Right renal cortex interstitium (tissue), 3 donors: ENCODE measurements at places on chromosomes 16 and 17. TPM values are rescaled to one million over a fixed set of nuclear protein-coding genes. Genes with fewer than 3 reads are reported as not detected.

GRCh38 chr17:59418732-59419166 lies 87.3 kb downstream of the YPEL2 start:
- no peak for DNase-seq

GRCh38 chr17:16905593-16906191 lies 66.2 kb downstream of the TNFRSF13B start:
- DNase-seq: no peak

GRCh38 chr17:74431568-74432423 lies at the start of gene GPRC5C:
Gene GPRC5C, plus strand, starts transcription at chr17:74432088. Its CDS starts 7,689 bp downstream, at chr17:74439777.
- no peak for DNase-seq

The PARN gene
- polyA plus RNA-seq: 38.9 TPM

The KCNG4 gene
- polyA plus RNA-seq: not detected

The KRT33B gene
- polyA plus RNA-seq: not detected

- no peak for DNase-seq
Observed at GRCh38 chr16:89915303-89916232, 3.1 kb upstream of the MC1R start.

- DNase-seq: no peak
Observed at GRCh38 chr16:77937473-77938149, 84.7 kb upstream of the CLEC3A start.

DNA sequence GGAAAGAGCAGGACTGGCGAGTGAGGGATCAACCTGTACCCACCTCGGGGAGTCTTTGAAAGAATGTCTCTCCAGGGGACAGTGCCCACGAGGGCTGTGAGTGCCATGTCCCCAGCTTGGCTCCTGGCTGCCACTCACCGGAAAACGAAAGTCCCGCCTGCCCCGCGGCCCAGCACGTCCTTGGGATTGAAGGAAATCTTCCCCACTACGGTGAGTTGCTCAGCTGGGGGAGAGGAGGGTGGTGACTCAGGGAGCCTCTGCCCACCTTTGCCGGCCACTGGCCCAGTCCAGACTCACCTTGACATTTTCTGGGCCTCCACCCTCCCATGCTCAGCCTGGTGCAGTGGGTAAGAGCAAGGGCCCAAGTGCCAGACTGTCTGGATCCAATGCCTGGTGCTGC lies 17.1 kb downstream of the PLK1 start:
- DNase-seq: no peak

DNA sequence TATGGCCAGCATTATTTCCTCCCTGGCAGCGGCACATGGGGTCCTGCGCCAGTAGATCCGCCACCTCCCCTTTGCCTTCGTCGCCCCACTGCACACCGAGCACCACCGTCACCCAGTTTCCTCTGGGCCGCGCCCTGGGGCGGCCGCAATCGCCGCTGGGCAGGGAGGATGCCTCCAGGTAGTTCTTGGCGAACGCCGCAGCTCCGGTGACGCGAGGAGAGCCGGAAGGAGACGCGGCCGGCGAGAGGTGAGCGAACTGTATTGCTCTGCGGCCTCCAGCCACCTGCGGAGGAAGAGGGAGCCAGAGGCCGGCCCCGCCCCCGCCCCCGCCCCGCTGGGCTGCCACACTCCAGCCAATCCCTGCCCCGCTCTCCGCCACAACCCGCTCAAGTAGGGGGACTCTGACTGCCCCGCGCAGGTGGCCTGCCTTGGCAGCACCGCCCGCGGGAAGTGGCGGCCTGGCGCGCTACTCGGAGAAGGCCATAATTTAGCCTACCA lies 11.8 kb upstream of the SLFN13 start:
- DNase-seq: no peak

GRCh38 chr17:82820278-82821251 lies 19.3 kb downstream of the ZNF750 start:
- DNase-seq: no peak

DNA sequence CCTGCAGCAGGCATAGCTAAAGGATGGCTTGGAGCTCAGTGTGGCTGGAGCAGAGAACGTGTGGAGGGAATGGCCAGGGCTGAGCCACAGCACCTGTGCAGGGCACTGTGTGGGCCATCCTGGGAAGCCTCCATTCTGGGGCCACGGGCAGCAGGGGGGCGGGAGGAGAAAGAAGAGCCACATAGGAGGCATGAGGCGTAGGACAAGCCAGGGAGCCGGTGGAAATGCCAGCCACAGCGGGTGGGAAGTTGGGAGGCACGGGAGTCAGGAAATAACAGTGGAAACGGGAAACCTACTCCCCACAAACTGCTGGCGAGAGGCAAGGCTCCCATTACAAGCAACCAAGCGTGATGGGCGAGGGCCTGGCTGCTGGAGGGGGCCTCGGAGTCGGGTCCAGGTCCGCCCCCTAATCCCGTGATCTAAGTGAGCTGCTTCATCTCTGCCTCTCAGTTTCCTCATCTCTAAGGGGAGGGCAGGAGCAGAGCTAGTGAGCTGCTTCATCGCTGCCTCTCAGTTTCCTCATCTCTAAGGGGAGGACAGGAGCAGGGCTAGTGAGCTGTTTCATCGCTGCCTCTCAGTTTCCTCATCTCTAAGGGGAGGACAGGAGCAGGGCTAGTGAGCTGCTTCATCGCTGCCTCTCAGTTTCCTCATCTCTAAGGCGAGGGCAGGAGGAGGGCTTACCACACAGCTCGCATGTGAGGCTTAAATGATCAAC lies 104.9 kb downstream of the ADCY9 start:
- no peak for DNase-seq

- no peak for DNase-seq
Observed at GRCh38 chr17:38864636-38865398, 5.0 kb upstream of the LASP1 start.

The DOC2A gene
- 1.7 TPM for polyA plus RNA-seq

The CPHXL2 gene
- polyA plus RNA-seq: not detected

The DNASE1L2 gene
- 0.68 TPM for polyA plus RNA-seq

DNA sequence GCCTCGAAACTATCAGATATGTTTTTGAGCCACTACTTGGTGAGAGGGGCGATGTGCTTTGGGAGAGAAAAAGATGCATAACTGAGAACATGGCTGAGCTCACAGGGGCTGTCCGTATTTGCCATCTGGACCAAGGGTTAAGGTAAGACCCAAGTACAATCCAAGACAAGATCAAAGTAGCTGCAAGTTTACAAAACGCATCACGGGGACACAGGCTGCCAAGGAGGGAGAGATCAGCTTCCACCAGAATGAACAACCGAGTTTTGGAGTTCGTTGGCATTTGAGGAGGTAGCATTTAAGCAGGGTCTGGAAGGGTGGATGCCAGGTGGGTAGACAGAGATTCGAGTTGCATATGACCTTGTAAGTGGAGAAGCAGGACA lies 2.2 kb downstream of the PITPNC1 start:
- no peak for DNase-seq

DNA sequence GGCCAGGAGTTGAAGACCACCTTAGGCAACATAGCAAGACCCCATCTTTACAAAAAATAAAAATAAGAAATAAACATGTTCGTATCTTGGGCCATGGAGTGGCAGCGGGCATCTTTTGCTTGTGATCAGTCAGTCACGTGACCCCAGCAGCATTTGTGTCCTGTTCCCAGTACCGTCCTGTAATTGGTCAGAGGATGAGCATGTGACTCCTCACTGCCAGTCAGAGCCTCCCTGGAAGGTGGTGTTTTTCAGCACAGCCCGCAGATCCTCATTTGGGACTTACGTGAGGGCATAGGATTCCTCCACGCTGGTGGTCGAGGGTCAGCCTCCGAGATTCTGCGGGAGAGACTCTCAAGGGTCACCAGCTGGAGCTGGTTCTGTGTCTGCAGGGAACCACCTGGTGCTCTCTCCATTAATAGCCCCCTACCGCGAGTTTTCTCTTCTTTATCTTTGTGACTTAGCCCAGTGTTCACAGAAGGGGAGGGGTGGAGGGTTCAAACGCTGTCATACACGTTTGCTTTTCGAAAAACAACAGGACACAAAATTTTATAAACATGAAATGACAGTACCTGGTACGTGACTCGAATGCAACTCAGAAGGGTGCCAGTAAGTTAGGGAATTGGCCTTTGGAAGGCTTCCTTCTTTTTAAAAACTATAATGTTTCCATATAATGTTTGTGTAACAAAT lies 17.2 kb downstream of the MRC2 start:
- DNase-seq: no peak

DNA sequence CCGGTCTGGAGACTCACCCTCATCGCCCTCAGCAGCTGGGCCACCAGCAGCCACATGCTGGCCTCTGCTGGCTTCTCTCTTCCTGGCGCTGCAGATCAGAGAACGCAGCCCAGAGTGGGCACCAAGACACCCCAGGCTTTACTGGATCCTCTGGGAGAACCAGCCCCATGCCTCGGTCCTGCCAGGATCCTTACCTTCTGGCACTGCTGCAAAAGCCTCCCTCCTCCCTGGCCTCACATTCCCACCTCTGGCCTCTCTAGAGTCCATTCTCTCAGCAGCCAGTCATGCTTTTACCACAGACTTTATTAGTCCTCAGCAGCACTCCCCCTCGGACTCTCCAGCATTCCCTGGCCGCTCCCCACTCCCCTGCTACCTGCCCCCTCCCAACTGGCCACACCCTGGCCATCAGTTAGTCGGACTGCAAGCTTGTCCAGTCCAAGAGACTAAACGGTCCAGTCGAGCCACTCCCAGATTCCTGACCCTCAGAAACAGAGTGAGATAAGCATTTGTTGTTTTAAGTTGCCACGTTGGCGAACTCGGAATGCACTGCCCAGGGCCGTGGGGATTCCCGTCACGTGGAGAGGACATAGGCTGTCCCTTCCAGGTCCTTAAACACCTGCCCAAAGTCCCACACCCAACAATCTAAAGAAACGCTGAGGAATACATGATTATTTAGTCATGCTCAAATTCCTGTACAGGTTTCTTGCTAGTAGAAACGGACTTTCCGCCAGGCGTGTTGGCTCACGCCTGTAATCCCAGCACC lies 5.9 kb upstream of the SPG7 start:
- no peak for DNase-seq

DNA sequence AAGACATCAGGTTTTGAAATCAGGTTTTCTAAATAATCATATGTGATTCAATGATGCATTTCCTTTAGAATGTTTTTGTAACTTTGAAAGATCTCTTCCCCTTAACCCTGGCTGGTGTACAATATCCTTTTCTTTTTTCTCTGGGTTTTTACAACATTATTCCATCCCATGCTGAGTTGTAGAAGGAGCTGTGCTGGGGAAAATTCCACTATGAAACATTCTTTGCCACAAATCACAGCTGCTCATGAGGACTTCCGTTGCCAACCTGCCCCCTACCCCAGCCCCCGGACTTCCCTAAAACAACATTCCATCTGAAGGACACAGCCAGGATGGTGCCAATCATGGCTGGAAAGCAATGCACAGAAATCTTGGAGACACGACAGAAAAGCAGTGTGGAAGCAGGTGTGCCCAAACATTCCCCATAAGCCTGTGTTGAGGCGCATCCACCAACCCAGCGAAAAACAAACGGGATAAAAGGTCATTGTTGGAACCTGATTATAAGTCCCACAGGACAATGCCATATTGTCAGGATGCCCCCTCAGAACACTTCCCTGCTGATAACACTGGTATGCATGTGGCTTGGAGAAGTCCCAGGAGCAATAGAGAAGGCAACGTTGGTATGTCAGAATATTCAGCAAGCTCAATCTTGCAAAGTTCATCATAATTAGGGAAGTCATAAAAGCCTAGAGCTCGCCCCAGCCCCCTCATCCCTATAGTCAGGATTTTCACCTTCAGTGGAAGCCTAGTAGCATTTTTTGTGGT lies 475.0 kb downstream of the HS3ST3B1 start:
- DNase-seq: no peak

GRCh38 chr17:1515640-1516387 lies 598 bp downstream of the INPP5K start:
- peak; percentile 84 for DNase-seq

DNA sequence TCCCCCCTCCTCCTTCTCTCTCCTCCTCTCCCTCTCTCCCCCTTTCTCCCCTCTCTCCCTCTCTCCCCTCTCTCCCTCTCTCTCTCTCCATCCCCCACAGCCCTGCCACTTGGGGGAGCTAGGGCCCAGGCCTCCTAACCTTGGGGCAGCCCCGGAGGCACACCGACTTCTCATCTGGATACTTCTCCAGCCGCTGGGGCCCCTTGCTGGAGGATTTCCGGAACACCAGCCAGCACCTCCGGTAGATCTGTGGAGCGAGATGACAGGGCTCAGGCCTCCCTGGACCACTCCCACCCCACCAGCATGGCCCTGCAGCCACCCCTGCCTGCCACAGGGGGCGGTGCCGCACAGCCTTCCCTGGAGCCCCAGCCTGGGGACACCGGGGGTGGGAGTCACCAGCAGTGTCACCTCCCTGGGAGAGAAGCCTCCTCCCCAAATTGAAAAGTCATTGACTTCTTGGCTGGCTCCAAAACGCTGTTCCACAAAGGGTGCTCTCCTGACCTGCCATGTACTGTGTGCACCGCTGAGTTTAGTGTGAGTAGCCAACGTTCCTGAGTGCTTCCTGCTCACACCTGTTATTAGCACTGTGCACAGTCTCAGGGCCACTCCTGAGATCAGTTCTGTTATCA lies 10.5 kb downstream of the DOK4 start:
- DNase-seq: no peak

- DNase-seq: no peak
Observed at GRCh38 chr17:76920364-76921139, 52.3 kb downstream of the MGAT5B start.

The PRSS33 gene
- polyA plus RNA-seq: 0.33 TPM

The TPSD1 gene
- not detected for polyA plus RNA-seq

The FAM171A2 gene
- 24.5 TPM for polyA plus RNA-seq

- no peak for DNase-seq
Observed at GRCh38 chr16:84579936-84580335, 37.9 kb downstream of the COTL1 start.

The CCL16 gene
- 0.14 TPM for polyA plus RNA-seq

DNA sequence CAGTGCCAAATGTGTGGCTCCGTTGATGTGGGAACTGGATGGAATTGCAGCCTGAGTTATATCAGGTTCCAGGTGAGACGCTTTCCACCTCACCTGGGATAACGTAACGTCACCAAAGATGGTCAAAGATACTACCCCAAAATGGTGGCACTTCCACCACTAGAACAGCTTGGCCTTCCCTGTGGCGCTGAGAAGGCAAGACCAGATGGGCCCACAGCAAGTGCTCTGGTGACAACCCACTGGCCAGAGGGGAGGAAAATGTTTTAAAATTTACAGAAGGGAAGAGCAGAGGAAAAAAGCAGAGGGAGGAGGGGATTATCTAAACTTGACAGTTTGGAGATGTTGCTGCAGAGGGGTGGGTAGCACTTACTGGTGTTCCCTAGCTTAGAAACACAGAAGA lies 7.5 kb upstream of the ITGA2B start:
- DNase-seq: no peak

GRCh38 chr16:67456391-67457081 lies 24.4 kb downstream of the ATP6V0D1 start:
- DNase-seq: no peak
